ENCODE measurements at places on chromosomes 7 and 10. TPM values are rescaled to one million over a fixed set of nuclear protein-coding genes. Genes with fewer than 3 reads are reported as not detected.

Gene HBP1
- 166 TPM for total RNA-seq

Gene MMP21
- total RNA-seq, result not detected

Gene FRMD4A
- 42.4 TPM for total RNA-seq

DNA sequence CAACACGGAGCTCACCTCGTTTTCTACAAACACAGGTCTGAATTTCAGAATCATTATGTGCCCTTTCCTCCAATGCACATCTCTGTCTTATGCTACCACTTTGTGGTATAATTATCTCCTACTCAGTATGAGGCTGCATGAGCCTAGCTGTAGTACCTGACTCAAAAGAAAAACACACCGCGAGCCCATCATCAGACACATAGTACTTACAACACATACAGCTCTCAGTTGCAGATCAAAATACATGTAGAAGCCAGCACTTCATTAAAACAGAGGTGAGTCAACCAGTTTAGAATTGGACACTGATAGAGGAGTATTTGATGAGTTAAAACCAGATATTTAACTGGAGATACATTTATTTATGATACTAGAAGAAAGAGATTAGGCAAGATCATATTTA lies 1.4 kb upstream of the RTKN2 start:
- H3K27ac ChIP-seq, result no peak overlapping the region
- peaks cover 2% of the 10 kb centered on the region for H3K27me3 ChIP-seq
- DNase-seq, result peak; percentile 74
- H3K4me1 ChIP-seq, result peaks cover 18% of the 10 kb centered on the region
- no peaks in the 10 kb centered on the region for H3K36me3 ChIP-seq

DNA sequence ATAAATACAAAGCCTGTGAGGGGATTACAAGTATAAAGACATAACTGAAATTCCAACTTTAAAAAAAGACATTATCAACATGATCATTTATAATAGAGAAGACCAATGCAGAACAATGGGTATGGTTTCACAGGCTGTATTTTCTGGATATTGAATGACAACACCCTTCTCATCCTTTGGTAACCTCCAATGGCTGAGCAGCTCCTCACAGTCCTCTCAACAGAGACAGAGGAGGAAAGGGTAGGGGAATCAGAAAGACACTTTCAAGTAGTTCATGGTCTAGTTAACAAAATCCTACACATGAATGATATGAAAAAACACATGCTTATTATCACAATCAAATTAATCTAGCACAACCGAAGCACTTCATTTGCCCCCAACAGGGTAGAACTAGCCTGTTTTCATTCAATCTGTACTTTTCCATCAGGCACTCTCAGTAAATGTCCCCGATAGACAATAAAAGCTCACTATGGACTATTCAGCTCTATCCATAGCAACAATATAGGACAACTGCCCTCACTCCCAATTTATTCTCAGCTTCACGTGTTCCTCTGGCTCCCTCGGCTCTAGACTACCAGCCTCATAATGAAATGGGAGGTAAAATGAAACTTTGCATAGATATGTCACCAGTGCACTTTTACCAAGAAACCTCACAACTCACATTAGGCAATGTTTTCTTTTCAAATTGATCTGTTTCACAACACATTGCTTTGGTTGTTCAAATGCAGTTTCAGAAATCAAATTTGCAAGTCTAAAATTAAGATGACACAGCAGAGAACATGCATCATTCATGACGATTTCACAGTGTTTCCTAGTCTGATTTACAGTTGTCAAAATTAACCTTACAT lies 211.4 kb downstream of the THSD7A start:
- H3K36me3 ChIP-seq, result no peaks in the 10 kb centered on the region
- H3K27ac ChIP-seq, result no peak overlapping the region
- H3K27me3 ChIP-seq, result no peaks in the 10 kb centered on the region
- H3K4me1 ChIP-seq, result no peaks in the 10 kb centered on the region
- H3K4me3 ChIP-seq, result no peak overlapping the region

GRCh38 chr10:6112893-6113292 lies 24.1 kb downstream of the RBM17 start:
- peaks cover 19% of the 10 kb centered on the region for H3K4me1 ChIP-seq
- H3K27me3 ChIP-seq, result no peaks in the 10 kb centered on the region
- peaks cover 71% of the 10 kb centered on the region for H3K36me3 ChIP-seq
- no peak overlapping the region for H3K4me3 ChIP-seq

- no peak overlapping the region for H3K27ac ChIP-seq
- H3K4me1 ChIP-seq, result no peaks in the 10 kb centered on the region
- no peak overlapping the region for H3K4me3 ChIP-seq
- H3K36me3 ChIP-seq, result peaks cover 7% of the 10 kb centered on the region
- H3K27me3 ChIP-seq, result no peaks in the 10 kb centered on the region
- no peak for DNase-seq
These were observed 55.0 kb downstream of the TRIM24 start for GRCh38 chr7:138515001-138515528.

DNA sequence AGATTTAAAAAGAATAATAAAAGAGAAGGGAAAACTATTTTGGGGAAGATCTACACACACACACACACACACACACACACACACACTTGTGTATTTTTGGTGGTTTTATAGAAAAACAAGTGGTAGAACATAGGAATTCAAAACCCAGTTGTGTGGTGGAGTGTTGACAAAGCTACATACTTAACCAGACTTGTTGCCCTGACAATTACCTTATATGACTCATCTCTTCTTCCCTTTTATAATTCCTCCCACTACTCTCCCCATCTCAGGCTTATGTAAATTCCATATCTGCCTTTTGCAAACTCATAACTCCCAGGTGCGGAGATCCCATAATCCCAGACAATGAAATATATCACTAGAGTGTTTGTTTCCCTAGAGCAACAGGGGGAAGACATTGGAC lies 873.7 kb downstream of the NXPH1 start:
- H3K4me1 ChIP-seq, result no peaks in the 10 kb centered on the region
- H3K27me3 ChIP-seq, result no peaks in the 10 kb centered on the region
- H3K27ac ChIP-seq, result no peak overlapping the region
- no peak for DNase-seq

DNA sequence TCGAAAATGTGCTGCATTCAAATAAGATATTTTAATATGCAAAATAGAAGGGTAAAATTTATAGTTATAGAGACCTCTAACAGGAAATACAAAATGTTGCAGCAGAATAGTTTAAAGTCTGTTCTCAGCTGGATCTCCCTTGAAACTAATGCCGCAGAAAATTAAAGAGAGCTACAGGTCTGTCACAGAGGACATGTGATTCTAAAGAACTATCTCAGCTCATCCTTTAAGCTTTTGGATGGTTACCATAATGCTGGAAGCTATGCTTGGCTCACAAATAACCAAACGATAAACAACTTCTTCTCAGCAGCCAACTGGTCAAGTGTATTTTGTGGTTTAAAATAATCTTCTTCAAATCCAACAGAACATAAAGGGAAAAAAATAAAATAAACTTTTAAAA lies 353.0 kb downstream of the PARD3 start:
- H3K4me3 ChIP-seq, result no peak overlapping the region
- no peaks in the 10 kb centered on the region for H3K4me1 ChIP-seq
- H3K27me3 ChIP-seq, result no peaks in the 10 kb centered on the region
- H3K36me3 ChIP-seq, result no peaks in the 10 kb centered on the region
- H3K27ac ChIP-seq, result no peak overlapping the region

- H3K27ac ChIP-seq, result no peak overlapping the region
- peak overlapping the region; percentile 13 for H3K4me3 ChIP-seq
- H3K36me3 ChIP-seq, result no peaks in the 10 kb centered on the region
- H3K27me3 ChIP-seq, result peaks cover 23% of the 10 kb centered on the region
- peak; percentile 35 for DNase-seq
- no peaks in the 10 kb centered on the region for H3K4me1 ChIP-seq
These were observed 7.2 kb downstream of the RBM20 start for GRCh38 chr10:110651044-110651958.

- H3K27ac ChIP-seq, result no peak overlapping the region
- H3K4me3 ChIP-seq, result no peak overlapping the region
- no peak for DNase-seq
- no peaks in the 10 kb centered on the region for H3K27me3 ChIP-seq
These were observed 1.5 kb upstream of the OGDH start for GRCh38 chr7:44604941-44605340.

All from osteoblast (primary cell).